ENCODE measurements at places on chromosomes 1 and 21. TPM values are rescaled to one million over a fixed set of nuclear protein-coding genes. Genes with fewer than 3 reads are reported as not detected.

GRCh38 chr1:1144122-1144842 is 28.4 kb upstream of the C1orf159 start:
- no peak for DNase-seq

GRCh38 chr1:15501208-15502032 is 22.6 kb downstream of the CASP9 start:
- DNase-seq = no peak

DNA sequence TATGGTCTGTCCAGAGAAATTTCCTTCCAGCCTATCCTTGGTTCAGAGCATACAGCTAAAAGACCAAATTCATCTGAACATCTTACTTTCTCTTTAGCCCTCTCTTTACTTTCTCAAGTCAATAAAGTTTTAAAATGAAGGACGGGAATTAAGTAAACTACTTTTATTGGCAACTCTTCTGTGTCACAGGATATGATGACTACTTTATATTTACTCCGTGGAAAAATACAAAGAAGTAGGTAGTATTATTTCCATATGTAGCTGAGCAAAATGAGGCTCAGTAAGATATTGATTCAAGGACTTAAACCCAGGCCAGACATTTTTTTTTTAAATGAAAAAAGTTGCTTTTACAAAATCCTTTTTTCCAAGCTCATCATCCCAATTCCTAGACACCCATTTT is 151.2 kb upstream of the DPYD start:
- DNase-seq = no peak

- DNase-seq = no peak
Measured at GRCh38 chr1:162035241-162035640, 11.6 kb upstream of the OLFML2B start.

DNA sequence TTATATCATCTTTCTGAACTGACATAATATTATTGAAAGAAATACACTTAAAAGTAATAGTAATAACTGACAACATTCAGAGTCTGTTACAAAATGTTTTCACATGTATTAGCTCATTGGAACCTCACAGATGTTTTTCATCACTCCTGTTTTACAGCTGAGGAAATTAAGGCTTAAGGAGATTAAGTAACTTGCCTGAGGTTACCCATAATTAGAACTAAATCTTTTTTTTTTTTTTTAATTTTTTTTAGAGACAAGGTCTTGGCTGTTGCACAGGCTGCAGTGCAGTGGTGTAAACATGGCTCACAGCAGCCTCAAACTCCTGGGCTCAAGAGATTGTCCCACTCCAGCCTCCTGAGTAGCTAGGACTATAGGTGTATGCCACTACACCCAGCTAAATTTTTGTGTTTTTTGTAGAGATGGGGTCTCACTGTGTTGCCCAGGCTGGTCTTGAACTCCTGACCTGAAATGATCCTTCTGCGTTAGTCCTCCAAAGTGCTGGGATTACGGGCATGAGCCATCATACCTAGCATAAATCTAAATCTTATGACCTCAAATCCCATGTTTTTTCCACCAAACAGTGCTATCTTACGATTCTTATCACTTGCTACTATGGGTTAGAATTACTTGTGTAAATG is 64.7 kb upstream of the MACF1 start:
- no peak for DNase-seq

ATP6V1G3 gene
- total RNA-seq = not detected

Data from cerebellum (tissue), 4 donors.